ENCODE measurements at places on chromosomes 5 and 9. TPM values are rescaled to one million over a fixed set of nuclear protein-coding genes. Genes with fewer than 3 reads are reported as not detected.

DNA sequence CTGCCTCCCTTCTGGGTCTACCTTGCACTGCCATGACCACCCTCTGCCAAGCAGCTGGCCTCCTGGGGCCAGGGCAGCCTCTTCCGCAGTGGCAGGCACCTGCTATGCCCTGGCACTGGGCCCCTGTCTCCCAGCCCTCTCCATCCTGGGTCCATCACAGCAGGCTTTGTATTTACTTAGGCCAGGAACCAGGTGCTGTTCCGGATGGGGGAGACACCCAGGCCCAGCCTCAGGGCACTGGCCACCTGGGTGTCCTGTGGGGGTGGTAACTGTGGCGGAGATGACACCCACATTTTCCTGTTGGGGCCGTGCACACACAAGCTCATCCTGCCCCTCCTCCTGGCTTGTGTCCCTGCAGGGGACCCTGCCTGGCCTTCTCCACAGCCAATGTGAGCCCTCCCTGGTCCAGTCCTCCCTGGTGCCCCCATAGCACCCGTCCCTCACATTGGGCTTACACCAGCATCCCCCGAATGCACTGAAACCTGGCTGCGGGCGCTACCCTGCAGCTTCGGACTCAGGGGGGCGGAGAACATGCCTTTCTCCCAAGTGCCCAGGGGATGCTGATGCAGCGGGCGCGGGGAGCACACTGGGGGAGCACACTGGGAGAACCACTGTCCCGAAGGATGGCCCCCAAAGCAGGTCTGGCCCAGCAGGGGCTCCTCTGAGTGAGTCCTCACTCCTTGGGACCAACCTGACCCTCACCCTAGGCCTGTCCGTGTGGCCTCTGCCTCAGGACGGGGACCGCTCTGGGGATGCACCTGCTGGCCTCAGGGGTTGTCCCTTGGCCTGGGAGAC, 17.9 kb downstream of the FAM163B start:
- no peak for DNase-seq

DNA sequence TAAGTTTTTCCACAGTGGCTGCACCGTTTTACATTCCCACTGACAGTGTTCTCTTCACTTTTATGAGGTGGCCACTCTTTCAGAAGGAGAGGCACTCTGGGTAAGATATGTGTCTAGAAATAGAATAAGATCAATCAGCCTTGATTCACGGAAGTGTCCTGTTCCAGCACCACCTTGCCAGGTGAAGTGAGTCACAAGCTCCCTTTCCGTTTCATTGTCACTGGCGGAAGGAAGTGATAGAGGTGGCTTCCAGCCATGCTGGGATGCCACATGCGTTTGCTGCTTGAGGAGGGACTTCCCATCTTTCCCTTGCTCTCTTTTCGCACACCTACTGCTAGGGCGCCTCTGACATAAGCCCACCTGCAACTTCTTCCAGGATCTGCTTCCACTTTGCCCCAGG, 217.1 kb downstream of the PIK3R1 start:
- no peak for DNase-seq

- no peak for DNase-seq
Measured at GRCh38 chr9:123772967-123773366, 157.0 kb downstream of the DENND1A start.

DNA sequence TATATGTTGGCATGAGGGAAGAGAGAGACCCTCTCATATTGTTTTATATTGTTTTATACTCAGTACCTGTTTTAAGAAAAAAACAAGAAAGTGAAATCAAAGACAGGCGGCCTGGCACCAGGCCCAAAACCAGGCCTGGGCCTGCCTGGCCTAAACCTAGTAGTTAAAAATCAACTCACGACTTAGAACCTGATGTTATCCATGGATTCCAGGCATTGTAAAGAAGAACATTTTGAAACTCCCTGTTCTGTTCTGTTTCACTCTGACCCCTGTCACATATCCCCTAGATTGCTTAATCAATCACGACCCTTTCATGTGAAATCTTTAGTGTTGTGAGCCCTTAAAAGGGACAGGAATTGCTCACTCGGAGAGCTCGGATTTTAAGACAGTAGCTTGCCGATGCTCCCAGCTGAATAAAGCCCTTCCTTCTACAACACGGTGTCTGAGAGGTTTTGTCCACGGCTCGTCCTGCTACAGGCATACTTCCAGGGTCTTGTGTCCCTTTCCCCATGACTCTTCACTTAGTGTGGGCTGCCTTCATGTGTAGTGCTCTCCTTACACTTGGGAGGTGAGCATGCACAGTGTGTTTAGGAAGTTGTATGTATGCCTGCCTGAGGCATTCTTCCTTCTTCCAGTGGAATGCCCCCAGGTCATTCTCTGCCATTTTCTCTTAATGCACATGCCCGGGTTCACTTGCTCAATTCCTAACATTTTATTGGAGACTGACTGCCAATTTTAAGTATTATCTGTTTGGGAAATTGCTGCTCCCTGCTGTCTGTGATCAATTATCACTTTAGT, 17.8 kb downstream of the TBCA start:
- DNase-seq, result no peak

- DNase-seq, result no peak
Measured at GRCh38 chr9:136551401-136552116, 5.7 kb upstream of the NOTCH1 start.

DNA sequence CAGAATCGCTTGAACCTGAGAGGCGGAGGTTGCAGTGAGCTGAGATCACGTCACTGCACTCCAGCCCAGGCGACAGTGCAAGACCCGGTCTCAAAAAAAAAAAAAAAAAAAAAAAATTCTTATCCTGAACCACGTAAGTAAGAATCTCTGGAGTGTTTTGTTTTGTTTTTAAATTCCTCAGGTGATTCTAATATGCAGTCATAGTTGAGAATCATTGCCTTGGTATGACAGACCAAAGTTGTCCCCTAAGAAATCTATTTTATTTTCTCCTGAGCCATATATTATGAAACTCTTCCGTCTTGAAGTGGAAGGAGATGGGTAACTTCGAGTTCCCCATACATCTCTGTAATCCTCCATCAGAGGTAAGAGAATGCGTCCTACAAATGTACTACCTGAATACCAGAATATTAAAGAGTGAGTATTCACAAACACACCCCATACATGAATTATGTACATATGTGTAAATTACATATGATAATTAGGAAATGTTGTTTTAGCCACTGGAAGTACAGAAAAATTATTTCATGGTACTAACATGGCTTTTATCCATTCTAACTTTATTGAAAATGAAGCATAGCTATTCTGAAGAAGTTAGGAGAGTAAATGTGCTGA, 26.7 kb upstream of the SVEP1 start:
- no peak for DNase-seq

DNA sequence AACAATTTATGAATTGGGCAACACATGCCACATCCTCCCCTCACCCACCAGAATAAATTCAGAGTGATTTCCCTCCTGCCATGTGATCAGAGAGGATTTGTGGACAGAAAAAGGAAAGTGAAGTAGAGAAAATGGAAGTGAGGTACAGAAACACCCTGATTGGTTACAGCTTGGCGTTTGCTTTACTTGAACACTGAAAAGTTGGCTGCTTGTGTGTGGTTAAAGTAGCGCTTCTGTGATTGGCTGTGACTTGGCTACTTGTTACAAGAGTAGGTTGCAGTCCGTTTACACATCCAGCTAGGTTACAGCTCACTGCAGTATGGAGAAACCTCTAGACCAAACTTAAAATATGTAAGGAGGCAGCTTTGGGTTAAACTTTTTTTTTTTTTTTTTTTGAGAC, 205.2 kb upstream of the ZNF608 start:
- DNase-seq, result no peak

GRCh38 chr5:56350597-56351170, 117.6 kb upstream of the ANKRD55 start:
- no peak for DNase-seq

- DNase-seq, result no peak
Measured at GRCh38 chr9:93254806-93255493, 71.0 kb downstream of the WNK2 start.

- DNase-seq, result no peak
Measured at GRCh38 chr9:71544464-71544863, 223.8 kb downstream of the CEMIP2 start.

- DNase-seq, result no peak
Measured at GRCh38 chr9:106745457-106745856, 117.5 kb upstream of the ZNF462 start.

DNA sequence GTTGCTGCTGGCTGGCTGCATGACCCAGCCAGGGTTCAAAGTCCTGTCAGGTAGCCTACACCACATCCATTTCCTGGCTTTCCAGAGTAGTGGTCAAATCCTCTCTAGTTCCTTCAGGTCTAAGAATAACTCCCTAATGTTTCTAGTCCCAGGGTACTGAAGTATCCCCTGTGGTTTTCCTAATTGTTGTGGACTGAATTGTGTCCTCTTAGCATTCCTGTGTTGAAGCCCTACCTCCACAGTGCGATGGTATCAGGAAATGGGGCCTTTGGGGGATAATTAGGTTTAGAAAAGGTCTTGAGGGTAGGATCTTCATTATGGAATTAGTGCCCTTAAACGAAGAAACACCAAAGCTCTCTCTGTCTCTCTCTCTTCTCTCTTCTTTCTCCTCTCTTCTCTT, 191.8 kb upstream of the CCNG1 start:
- no peak for DNase-seq

DNA sequence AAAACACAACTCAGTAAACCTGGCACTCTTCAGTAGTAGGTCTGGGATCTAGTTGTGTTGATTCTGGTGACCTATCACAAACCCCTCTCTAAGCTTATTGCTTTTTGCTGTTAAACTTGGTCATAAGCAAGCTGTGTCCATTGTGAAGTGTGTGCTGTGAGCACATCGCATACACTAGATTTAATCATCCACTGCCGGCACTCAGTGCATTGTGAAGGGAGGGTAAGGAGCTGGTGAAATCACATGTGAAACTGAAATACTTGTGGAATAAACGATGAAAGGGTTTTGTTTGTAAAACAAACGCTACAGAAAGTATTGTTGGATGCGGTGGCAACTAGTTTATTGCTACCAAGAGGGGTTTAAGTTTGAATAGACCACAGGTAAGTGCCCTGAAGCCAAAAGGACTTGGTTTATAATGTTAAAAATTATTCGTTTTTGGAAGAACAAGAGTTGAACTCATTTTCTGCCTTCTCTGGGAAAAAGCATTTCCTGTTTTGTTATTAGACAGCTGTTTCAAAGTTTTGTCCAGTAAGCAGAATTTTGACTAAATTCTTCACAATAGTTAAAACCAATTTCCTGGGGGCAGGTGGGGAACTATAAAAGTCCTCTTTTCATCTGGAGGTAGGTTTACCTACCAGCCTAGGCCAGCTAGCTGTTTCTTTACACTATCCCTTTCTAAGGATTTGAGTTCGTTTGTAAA, 24.6 kb downstream of the TJP2 start:
- no peak for DNase-seq

GRCh38 chr5:4563400-4563799, 576.7 kb upstream of the ADAMTS16 start:
- no peak for DNase-seq

GRCh38 chr5:36395260-36395659, 93.6 kb upstream of the RANBP3L start:
- DNase-seq, result no peak

- no peak for DNase-seq
Measured at GRCh38 chr5:150644514-150644913, 4.1 kb downstream of the SYNPO start.

DNA sequence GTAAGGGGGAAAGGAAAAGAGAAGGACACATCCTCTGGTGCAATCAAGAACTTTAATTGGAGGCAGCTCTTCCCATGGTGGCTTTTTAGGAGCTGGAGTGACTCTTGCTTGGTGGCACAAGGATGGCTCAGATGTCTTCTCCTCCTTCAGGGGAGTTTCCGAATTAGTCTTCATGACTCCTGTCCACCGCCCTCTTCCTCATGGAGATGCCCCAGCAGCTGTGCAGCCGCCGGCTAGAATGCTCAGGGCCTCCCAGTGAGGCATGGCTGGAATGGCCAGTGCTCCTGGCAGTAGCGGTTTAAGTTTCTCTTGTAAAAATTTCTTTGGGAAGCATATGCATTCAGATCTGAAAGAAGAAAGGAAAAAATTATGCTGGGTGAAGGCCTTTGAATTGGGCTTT, 8.8 kb upstream of the TEX53 start:
- DNase-seq, result no peak

GRCh38 chr9:87464110-87464991, 33.3 kb upstream of the DAPK1 start:
- no peak for DNase-seq

DNA sequence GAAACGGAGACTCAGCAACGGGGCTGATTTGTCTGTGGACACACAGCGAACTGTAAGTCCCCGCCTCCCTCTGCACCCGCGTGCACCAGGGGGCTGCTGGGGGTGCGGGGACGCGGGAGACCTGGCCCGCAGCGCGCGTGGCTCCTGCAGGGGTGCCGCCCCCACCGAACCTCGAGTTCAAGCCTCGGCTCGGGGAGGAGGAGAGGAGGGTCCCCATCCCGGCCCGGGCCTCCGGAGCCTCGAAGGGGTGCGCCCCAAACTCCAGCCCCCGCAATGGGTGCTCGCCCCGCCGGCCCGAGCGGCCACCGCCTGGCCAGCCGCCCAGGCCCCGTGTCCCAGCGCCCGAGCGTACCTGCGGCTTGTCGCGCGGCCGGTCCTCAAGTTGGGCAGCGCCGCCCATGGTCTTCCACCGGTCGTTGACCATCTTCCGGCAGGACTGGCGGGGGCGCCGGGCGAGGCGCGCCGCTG, 829 bp downstream of the FIBCD1 start:
- DNase-seq, result no peak

DNA sequence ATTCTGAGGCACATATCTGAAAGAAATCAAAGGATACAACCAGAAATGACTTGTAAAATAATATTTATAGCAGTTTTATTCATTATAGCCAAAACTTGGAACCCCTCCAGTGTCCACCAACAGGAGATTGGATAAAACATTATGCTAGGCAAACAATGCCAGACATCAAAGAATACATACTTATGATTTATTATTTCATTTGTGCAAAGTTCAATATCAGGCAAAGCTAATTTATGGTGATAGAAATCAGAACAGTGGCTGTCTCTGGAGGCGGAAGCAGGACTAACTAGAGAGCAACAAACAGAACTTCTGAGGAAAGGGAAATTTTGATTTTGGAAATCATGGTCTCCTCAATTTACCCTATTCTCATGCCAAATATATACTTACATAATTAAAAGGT, 193.1 kb downstream of the ICE1 start:
- peak; percentile 10 for DNase-seq

- no peak for DNase-seq
Measured at GRCh38 chr9:136656795-136657611, 5.7 kb upstream of the EGFL7 start.

DNA sequence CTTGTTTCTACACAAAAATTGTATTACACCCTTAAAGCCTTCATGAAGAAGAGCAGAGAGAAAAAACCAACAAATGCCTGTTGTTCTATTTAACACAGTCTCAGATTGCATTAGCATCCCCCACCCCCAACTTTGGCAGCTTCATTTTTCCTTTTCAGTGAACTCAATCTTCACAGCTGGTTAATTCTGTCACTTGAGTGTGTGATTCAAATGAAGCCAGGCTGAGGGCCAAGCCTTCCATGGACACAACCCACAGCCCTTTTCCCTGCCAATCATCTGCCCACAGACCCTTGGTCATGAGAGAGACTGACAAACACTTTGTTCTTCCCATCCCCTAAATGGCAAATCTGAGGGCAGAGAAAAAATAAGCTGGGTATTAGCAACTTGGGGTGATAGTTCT, 217.5 kb upstream of the NMUR2 start:
- no peak for DNase-seq

Gene LOX
- 45.3 TPM for polyA plus RNA-seq

Gene CREBRF
- 25.2 TPM for polyA plus RNA-seq

Gene PHF24
- 0.17 TPM for polyA plus RNA-seq

All from right renal cortex interstitium (tissue), 3 donors.